Glutamatergic neuron (in vitro differentiated cells): ENCODE measurements at places on chromosomes 2 and 18.

DNA sequence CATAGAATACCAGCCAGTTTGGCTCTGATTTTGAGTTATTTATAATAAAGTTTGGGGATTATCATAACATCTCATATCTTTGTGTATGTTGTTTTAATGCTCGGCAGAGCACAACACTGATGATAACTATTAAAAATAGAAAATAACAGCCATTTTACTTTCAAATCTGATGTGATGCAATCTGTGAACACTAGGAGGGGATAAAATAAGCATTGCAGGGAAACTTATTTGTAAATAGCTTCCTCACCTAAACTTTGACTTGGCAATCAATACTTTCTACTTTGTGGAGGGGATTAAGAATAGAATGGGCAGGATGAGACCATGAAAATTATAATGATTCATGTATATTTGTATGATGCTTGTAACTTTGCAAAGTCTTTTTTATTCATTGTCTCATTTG is 54.4 kb downstream of the USP14 start:
- no peak for DNase-seq

DNA sequence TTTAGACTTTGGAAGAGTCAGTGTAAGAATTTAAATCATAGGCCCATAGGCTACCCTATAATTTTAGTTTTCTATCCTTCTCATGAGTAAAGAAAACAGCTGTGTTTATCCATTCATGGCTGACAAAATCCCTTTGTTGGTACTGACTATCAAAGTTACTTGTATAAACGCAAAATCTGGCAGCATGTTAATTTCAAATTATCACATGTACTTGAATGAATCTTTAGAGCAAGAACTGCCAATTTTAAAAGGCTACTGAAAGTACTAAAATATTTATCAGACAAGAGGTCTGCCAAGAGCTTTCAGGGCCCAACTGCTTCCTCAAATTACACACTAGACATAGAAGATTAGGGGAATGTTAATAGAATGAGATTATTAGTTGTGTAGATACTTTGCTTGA is 66.6 kb downstream of the MYL12B start:
- DNase-seq: no peak

- no peak for DNase-seq
These were observed 120.4 kb downstream of the MAP3K20 start for GRCh38 chr2:173196080-173196479.

- no peak for DNase-seq
These were observed 3.9 kb downstream of the WNT10A start for GRCh38 chr2:218884519-218884918.

- no peak for DNase-seq
These were observed 77.9 kb upstream of the DOCK10 start for GRCh38 chr2:225120186-225120585.

GRCh38 chr2:38029512-38029911 is 46.4 kb downstream of the CYP1B1 start:
- no peak for DNase-seq

- DNase-seq: no peak
These were observed 115.3 kb downstream of the MBD2 start for GRCh38 chr18:54109131-54109683.

GRCh38 chr2:58698620-58699019 is 457.5 kb upstream of the FANCL start:
- no peak for DNase-seq

DNA sequence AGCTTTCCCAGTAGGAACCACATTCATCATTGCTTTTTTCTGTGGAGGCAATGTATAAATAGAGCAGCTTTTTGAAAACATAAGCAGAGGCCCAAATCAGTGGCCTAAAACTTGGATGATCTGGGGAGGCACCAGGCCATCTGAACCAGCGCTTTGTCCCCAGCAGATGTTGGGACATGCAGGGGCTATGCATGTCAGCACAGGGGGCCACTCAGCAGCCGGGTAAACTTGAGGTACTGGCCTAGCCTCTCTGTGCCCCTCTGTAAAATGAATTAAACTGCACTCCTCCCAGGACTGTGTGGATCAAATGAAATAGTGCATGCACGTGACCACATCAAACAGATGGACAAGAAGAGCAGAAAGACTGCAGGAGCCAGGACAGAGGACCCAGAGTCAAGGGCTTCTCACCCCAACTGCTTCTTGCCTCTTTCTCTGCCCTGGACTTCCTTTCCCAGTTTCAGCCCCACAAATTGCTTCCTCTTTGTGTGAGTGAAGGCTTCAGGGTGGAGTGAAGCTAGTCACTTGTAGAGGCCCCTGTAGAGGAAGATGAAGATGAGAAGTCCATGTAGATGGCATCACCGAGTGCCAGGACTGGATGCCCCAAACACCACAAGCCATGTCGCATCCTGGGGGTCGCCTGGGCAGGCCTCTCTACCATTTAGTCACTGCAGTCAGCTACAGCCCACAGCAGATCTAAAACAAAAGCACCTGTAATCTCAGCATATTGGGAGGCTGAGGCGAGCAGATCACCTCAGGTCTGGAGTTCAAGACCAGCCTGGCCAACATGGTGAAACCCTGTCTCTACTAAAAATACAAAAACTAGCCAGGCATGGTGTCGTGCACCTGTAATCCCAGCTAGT is 53.2 kb downstream of the IMPA2 start:
- no peak for DNase-seq

DNA sequence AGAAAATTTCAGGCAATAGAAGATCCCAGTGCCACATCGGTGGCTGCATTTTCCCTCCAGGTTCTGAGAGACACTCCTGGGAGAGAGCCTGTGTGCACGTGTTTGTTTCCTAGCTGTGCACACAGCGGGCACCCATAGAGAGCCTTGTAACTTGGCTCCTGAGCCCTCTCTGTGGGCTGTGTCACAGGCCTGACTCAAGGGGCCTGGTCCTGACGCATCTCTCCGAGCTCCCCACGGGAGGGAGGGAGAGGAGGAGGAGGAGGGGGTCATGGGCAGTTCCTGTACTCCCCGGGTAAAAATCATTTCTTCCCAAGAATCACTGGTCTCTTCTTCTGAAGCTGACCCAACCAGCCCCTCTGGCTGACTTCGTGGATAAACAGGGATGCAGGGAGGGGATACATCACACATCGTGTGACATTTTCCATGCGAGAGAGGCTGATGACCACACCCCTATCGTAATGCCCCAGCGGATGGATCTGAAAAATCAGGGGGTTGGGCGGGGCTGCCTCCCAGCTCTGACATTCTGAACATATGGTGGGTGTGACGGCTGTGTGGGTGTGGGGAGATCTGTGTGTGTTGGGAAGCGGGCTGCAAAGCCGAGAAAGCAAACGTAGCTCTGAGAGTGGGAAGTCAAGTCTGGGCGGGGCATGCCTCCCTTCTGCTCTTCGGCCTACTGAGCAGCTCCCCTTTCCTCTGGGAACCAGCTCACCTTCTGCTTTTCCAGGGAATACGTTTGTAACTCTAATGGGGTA is 308.3 kb upstream of the HS6ST1 start:
- peak; percentile 64 for DNase-seq

DNA sequence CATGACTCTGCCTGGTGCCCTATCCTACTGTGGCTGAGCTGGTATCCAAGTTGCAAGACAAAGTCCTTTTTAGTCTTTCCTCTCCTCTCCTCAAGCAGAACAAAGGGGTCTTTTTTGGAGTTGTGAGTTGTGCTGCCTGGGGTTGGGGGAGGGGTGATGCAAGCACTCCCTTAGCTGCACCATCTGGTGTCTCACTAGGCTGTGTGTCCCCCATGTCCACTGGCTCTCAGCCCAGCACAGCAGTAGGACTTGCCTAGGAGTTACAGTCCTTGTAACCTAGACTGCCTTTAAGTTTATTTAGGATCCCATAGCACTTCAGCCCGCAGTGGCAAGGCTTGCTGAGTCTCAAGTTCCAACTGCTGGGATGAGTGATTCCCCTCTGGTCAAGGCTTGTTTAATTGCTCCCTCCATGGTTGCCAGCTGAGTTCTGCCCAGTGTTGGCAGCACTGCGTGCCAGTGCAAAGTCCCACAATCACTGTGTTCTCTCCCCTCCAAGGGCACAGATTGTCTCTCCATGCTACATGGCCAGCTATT is 13.2 kb upstream of the ILKAP start:
- no peak for DNase-seq

GRCh38 chr2:161178756-161179155 is 18.5 kb downstream of the TANK start:
- DNase-seq: no peak

DNA sequence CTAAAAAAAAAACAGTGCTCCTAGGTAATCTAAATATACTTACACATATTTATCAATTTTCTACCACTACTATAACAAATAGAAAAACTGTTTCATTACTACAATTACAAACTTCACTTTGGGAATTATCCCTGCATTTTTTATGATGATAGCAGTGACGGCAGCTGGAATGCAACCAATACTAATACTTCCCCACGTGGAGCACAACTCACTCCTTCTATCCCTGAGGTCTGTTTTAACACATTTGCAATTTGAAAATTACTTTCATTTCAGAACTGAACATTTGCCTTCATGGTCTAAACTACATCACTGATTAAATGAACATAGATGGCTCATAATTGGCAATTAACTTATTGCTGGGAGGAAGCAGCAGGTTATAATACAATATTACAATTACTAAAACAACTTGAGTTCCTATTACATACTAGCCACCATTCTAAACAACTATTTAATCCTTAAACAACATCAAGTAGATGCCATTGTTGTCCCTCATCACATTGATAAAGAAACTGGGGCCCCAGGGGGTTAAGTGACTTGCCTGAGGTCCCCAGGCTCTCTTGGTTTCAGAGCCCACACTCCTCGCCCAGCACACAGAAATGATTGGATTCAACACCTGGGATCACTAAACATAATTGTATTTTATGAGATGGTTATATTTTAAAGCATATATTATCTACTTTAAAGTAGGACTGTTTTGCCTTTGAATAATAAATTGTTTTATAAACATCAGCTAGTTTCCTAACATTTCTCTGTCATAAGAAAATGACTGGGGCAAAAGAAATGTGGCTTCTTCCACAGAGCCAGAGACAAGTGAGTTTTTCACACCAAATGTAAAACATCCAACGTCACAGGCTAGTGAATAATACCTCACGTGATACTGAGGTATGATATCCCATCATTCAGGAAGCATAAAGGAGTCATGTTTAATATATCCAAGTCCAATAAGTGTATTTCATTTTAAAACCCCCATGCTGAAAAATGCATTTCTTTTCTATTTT is 6.2 kb downstream of the COLEC12 start:
- no peak for DNase-seq

- no peak for DNase-seq
These were observed 171.2 kb downstream of the ANTXR1 start for GRCh38 chr2:69184224-69184623.

GRCh38 chr18:3479978-3480509 is 30.1 kb downstream of the TGIF1 start:
- no peak for DNase-seq

DNA sequence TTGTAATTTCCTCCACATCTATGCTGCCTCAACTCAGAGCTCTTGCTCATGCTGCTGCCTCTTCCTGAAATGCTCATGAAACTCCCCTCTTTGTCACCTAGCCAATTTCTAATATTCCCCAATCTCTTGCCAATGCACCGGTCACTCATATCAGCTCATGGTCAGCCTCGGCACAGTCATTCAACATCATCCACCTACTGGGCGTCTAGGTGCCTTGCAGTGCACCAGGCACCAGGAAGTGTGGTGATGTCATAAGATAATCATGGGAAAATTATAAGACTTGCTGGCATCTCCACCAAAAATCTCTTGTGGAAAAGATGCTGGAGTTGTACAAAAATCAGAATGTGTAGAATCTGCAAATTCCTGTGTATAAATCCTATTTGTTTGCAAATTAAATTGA is 52.6 kb upstream of the RAB27B start:
- DNase-seq: no peak

DNA sequence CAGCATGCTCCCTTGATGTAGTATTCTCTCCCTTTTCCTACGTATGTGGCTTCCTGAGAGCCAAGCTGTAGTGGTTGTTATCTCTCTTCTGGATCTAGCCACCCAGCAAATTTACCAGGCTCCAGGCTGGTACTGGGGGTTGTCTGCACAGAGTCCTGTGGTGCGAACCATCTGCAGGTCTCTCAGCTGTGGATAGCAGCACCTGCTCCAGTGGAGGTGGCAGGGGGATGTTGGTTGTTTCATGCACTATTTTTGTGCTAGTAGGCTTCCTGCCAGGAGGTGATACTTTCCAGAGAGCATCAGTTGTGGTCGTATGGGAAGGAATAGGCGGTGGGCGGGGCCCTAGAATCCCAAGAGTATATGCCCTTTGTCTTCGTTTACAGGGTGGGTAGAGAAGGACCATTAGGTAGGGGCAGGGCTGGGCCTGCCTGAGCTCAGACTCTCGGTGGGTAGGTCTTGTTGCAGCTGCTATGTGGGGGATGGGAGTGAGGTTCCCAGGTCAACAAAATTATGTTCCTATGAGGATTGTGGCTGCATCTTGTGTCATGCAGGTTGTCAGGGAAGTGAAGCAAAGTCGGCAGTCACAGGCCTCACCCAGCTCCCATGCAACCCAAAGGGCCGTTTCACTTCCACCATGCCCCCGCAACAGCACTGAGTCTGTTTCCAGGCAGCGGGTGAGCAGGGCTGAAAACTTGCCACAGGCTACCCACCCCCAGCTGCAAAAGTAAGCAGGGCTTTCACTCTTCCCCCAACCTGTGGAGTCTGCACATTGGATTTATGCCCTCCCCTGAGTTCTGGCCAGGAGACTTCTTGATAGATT is 1139.5 kb downstream of the BCL11A start:
- no peak for DNase-seq

DNA sequence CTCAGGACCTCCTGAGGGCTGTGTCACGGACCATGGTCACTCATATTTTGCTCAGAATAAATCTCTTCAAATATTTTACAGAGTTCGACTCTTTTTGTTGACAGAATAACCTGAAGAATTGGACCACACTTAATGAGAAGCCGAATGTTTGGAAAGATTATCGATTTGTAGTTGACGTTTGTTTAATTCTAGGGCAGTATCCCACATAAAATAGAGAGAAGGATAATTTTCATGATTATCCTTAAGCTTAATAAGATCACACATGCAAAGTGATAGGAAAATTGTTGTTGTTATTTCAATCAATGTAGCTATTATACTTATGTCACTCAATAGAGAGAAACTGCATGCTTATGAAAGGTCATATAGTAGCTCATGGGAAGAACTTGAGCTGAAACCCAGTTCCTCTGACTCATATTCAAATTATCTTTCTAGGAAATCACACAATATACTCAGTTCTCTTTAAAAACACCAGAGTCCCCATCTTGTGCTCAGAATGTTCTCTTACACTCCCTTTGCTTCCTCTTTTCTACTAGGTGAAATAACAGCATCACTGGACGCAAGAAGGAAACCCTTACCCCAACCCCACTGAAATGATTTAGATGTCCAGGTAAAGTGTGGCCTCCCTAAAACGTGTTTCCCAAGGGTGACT is 982.1 kb downstream of the TSN start:
- DNase-seq: no peak

DNA sequence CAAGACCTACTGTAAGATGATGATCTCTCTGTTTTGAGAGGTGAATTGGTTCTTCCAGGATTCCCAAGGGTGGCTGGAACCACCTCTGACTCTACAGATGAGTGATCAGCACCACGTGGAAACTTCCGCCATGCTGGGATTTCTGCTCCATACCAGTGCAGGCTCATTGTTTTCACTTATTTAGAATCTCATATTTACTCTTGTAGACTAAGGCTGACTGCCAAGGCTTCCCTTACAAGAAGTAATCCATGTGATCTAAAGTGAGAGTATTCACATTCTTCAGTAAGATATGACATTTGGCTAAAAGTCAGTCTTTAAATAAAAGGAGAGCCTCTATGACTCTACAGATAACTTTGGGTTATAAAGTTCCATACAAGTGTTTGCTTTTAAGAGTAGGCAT is 322.9 kb upstream of the RAB12 start:
- no peak for DNase-seq
